Stimulated activated CD4-positive, alpha-beta T cell treated with anti-CD3 and anti-CD28 coated beads, TNF-alpha, amount 100 ng/mL, for 48 hours (primary cell): ENCODE measurements at places on chromosomes 16 and 17.
A peak's percentile ranks its signal among the peaks of the same experiment; 100 is the strongest.

GRCh38 chr17:81018044-81018802, 16.7 kb upstream of the BAIAP2 start:
- no peak for DNase-seq

- DNase-seq = no peak
Observed at GRCh38 chr16:85553436-85554113, 59.5 kb upstream of the GSE1 start.

DNA sequence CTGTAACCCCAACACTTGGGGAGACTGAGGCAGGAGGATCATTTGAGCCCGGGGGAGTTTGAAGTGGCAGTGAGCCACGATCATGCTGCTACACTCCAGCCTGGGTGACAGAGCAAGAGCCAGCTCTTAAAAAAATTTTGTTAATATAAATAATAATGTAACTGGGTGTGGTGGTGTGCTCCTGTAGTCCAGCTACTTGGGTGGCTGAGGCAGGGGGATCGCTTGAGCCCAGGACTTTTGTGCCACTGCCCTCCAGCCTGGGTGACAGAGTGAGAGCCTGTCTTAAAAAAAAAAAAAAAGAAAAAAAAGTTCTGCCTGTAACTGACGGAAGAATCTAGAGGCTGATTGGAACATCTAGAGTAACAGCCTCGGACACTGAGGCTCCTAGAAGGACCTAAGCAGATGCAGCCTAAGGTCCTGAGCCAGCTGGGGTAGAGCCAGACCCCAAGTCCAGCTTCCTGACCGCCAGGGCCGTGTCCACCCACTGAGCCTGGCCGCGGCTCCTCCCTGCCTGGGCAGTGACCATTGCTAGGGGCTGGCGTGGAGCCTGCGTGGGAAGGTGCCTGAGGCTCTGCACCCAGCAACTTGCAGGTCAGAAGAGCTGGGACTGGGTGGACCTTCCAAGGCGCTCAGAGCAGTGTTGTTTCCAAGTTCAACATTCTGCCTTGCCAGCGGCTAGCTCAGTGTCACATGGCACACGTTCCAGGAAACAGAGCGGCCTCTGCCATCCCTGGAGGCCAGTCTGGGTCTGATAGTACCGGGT, 209.4 kb upstream of the CIBAR2 start:
- no peak for DNase-seq

GRCh38 chr17:49545007-49545660, 30.5 kb upstream of the NXPH3 start:
- DNase-seq = no peak

GRCh38 chr16:89135971-89136765, 35.4 kb upstream of the CDH15 start:
- DNase-seq = no peak

DNA sequence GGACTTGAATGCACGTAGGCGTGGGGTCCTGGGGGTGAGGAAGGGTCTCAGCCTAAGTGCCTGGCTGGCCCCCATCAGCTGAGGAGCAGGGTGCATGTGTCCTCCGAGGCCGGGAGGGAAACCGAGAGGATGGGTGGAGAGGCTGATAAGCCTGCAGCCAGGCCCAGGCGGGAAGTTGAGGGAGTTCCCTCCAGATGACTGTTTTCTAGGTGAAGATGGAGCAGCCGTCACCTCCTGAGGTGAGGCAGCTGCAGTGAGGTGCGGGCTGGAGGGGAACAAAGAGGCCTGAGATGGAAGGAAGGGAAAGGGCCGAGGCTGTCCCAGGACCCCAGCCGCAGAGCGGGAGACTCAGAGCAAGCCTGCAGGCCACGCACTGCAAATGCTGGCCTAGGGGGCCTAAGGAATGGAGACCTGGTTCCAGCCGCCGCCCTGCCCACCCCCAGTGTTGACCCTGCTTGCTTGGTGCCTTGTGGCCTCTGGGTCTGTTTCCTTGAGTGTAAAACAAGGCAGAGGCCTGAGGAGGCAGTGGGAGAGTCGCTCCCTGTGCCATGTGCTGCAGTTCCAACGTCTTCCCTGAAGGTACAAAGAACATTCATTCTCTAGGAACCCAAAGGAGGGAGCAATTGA, 3.0 kb downstream of the PECAM1 start:
- no peak for DNase-seq

GRCh38 chr16:29029168-29029994, 44.5 kb downstream of the LAT start:
- peak; percentile 95 for DNase-seq

- no peak for DNase-seq
Observed at GRCh38 chr17:19702217-19702641, 14.2 kb downstream of the SLC47A2 start.

DNA sequence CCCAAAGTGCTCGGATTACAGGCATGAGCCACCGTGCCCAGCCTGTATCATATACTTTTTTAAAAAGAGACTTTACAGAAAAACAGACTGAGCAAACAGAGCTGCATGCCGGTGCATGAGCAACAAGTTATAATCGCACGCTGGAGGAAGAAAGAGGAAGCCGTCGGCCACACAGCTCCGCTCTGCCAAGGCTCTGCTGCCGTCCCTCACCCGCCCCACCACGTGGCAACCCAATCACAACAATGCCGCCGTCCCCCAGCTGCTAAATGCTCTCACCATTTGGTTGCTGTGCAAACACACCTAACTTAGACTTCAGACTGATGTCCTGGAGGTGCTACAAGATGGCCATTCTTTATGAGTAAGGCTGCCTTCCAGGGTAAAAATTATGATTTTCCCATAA, 83.5 kb downstream of the ADCY9 start:
- DNase-seq = no peak

- peak; percentile 76 for DNase-seq
Observed at GRCh38 chr17:42116705-42117396, 4.3 kb downstream of the KAT2A start.

- no peak for DNase-seq
Observed at GRCh38 chr17:44996304-44996703, 28.2 kb upstream of the C1QL1 start.

- no peak for DNase-seq
Observed at GRCh38 chr17:38852771-38853291, 690 bp downstream of the RPL23 start.

DNA sequence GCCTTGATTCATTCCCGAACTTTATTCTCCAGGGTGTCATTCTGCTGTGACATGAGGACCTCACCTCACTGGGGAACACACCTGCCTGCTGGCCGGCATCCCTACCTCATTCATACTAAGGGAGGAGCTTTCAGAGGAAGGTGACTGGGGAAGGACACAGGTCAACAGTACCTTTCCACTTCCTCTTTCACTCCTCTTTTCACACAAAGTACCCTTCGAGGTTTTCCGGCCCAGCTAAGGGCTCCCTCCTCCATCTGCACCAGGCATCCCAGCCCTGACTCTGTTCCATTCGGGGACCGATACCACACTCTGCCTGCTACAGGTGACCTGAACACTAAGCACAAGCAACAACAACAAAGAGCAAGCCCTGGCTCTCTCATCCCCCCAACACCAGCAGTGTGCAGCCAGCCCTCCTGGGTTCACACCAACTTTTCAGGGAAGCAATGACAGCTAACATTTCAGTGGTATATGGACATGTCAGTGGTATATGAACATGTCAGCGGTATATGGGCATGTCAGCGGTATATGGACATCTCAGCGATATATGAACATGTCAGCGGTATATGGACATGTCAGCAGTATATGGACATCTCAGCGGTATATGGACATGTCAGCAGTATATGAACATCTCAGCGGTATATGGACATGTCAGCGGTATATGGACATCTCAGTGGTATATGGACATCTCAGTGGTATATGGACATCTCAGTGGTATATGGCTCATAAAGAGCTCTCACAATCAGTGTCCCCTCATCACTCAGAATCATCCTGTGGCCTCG, 16.0 kb downstream of the TRIM25 start:
- DNase-seq = no peak

- DNase-seq = no peak
Observed at GRCh38 chr16:81569361-81570034, 124.9 kb downstream of the CMIP start.
